ENCODE measurements at places on chromosomes 4 and X. TPM values are rescaled to one million over a fixed set of nuclear protein-coding genes. Genes with fewer than 3 reads are reported as not detected.

Gene SHROOM4
- total RNA-seq, result 3.7 TPM

Gene FGFBP1
- not detected for total RNA-seq

Gene GRIA3
- 5.2 TPM for total RNA-seq

Gene GYG2
- 7.8 TPM for total RNA-seq

Gene GDPD2
- not detected for total RNA-seq

Gene PLA2G12A
- total RNA-seq, result 5.2 TPM

Gene GPR143
- 0.52 TPM for total RNA-seq

Gene PNMA6F
- total RNA-seq, result not detected

Gene MTMR8
- total RNA-seq, result 2.6 TPM

Gene NSG1
- total RNA-seq, result 1.0 TPM

Gene CACNA1F
- not detected for total RNA-seq

Gene GIMD1
- not detected for total RNA-seq

Gene NPNT
- 74.1 TPM for total RNA-seq

Gene NLGN3
- 1.0 TPM for total RNA-seq

Gene REELD1
- total RNA-seq, result not detected

Gene BRS3
- not detected for total RNA-seq

Gene PGRMC1
- 89.8 TPM for total RNA-seq

Gene SLC6A8
- total RNA-seq, result 13.0 TPM

Gene MAGEB2
- total RNA-seq, result not detected

Gene TLR3
- total RNA-seq, result 1.0 TPM

Gene NDUFC1
- total RNA-seq, result 47.5 TPM

Gene CDS1
- total RNA-seq, result 0.52 TPM

Gene ATOH1
- total RNA-seq, result not detected

Gene SMR3B
- total RNA-seq, result not detected

Gene SLC49A3
- 4.2 TPM for total RNA-seq

Gene XK
- 8.9 TPM for total RNA-seq

Gene HSD17B13
- total RNA-seq, result not detected

Gene SLC16A2
- total RNA-seq, result 12.5 TPM

Gene PPAT
- total RNA-seq, result 9.4 TPM

Gene NHSL2
- total RNA-seq, result 4.7 TPM

Gene PIR
- total RNA-seq, result 3.1 TPM

Gene KIT
- 11.5 TPM for total RNA-seq

Gene LSM6
- total RNA-seq, result 14.6 TPM
